H4 (cell line): ENCODE measurements at places on chromosomes 13 and 19. TPM values are rescaled to one million over a fixed set of nuclear protein-coding genes. Genes with fewer than 3 reads are reported as not detected.

DNA sequence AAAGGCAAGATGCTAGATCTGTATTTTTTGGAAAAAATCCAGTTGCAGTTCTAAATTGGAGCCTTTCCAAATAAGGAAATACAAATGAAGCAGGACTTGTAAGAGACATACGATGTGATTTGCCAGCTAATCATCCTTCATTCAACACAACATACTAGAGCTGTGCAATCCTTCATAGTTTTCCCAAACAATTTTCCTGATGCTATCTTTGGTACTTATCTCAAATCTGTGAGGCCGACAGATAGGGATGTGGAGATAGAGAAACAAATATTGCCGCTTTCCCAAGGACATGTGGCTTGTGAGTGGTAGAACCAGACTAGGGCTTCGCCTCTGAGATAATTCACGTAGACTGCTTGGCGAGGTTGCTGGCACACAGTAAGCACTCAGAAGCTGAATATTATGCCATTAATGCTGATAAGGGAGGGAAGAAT, 176.6 kb downstream of the LMO7 start:
- no peak for DNase-seq

GRCh38 chr19:45659096-45659729, 8.8 kb upstream of the GIPR start:
- DNase-seq: no peak

- DNase-seq: no peak
Observed at GRCh38 chr13:46994492-46994891, 97.6 kb upstream of the HTR2A start.

Gene LGI4
- not detected in 2 replicates for total RNA-seq

Gene CARM1
- 21.0 and 21.2 TPM in 2 replicates for total RNA-seq

Gene SUCLA2
- 32.9 and 45.2 TPM in 2 replicates for total RNA-seq
